ENCODE measurements at places on chromosomes 3 and 15.
A peak's percentile ranks its signal among the peaks of the same experiment; 100 is the strongest.

DNA sequence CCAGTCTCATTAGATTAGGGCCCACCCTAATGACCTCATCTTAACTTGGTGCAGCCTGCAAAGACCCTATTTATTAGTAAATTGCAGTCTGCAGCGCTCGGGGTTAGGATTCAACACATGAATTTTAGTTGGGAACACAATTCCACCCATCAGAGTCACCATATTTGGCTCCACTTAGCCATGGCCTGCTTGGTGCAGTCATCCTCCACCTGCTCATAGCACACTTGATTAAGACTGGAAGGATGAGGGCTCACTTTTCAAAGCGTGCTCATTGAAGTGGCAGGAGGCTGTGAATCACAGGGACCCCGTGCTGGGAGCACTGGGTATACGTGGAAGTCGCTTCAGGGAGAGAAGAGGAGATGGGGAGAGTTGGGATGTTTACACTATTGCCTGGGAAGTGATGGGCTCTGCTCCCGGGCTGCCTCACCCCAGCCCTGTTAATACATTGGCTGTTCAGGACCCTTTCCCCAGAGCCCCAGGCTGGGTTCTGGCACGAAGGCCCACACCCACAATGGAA lies 68.2 kb downstream of the ASB7 start:
- DNase-seq = no peak

- no peak for DNase-seq
Measured at GRCh38 chr3:175585898-175586297, 726.8 kb downstream of the NAALADL2 start.

- no peak for DNase-seq
Measured at GRCh38 chr3:45944830-45945620, 1.8 kb downstream of the CXCR6 start.

DNA sequence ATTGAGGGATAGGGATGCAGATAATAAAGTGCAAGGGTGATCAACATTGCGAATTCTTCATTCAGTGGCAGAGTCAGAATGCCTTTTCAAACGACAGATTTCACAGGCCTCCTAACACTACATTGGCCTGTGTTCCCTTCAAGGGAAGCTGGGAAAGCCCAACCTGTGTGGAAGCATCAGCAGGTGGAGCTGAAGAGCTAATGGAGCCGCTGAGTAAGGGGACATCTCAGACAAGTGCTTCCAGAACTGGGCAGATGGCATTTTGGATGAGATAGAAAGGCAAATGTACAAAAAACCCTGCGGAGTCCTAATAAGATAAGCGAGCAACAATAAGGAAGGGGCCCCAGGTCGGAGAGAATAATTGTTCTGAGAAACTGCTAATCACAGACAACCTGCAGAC lies 8.5 kb upstream of the SLC24A5 start:
- no peak for DNase-seq

DNA sequence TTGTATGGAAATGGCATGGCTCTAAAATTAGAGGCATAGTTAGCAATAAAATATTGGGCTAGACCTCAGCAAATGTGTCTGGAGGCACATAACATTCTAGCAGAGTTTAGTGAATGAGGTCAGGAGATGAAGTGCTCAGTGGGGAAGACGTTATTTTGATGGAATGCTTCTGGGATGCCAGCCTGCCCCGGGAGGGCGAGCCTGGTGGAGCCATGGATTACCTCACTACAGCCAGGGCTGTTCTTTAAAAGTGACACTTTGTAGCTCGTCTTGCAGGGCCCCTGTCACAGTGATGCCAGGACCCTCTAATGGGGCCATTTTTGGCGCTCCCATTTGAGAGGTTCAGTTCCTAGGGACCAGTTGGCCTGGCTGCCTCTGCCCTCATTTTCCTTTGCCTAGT lies 48.5 kb downstream of the PXYLP1 start:
- no peak for DNase-seq

GRCh38 chr3:53189276-53189675 lies 28.3 kb downstream of the PRKCD start:
- DNase-seq = no peak

GRCh38 chr15:59522988-59523461 lies 85.0 kb downstream of the FAM81A start:
- DNase-seq = peak; percentile 91

DNA sequence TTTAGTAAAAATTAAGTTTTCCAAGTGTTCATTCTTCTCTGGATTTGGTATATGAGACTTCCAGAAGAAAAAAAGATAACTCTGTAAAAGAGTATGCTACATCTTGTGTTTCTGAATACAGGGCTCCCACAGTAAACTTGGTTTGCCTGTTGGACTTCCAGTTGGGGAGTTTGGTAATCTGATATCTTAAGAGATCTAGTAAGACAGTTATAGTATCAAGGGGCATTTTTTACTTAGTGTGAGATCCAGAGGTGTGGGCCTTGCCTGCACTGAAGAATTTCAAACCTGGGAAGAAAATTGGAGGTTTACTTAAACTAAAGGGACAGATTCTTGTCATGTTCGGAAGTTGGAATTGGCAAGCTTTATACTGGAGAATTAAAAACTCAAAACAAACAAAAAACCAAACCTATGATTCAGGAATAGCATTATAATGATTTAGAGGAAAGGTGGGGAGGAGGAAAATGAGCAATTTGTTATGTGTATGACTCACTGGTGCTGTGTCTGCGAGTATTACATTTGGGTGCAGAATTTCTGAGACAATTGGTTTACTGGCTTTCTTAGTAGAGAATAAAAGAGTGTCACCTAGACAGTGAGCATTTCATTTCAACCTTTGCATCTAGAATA lies 58.9 kb upstream of the ULK4 start:
- no peak for DNase-seq

DNA sequence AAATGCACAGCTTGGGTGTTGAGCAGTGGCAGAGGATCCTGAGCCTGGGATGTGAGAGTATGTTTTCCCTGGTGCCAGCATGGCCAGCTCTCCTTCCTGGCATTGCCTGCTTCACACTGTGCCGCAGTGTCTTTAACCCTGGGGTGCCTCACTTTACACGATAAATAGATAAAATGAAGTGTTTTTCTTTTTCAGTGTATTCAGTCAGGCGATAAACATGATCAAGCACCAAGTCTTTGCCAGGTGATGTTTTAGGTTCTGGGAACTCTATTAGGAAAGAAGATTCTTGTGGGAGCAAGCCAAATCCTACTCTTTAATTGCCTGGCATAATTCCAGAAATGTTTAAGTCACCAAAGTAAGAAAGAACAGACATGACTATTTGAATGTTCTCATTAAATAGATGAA lies 14.0 kb downstream of the ABHD6 start:
- DNase-seq = no peak

- no peak for DNase-seq
Measured at GRCh38 chr15:86555098-86555497, 475.4 kb downstream of the AGBL1 start.

DNA sequence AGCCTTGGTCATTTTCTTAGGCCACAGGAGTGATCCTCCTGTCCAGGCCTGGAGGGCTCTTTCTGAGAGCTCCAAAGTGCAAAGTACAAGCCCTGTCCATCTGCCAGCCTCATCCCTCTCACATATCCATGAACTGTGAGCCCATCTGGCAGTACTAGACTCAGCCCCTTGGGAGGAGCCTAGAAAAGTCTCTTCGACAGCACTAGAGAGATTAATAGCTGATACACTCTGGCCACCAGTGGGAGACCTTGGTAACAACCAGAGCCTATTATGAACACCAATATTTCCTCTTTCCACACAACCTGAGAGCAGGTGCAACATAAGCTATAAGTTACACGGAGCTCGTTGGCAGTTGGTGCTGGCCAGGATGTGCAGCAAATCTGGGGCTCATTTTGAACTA lies 59.5 kb upstream of the DCLK3 start:
- DNase-seq = no peak

DNA sequence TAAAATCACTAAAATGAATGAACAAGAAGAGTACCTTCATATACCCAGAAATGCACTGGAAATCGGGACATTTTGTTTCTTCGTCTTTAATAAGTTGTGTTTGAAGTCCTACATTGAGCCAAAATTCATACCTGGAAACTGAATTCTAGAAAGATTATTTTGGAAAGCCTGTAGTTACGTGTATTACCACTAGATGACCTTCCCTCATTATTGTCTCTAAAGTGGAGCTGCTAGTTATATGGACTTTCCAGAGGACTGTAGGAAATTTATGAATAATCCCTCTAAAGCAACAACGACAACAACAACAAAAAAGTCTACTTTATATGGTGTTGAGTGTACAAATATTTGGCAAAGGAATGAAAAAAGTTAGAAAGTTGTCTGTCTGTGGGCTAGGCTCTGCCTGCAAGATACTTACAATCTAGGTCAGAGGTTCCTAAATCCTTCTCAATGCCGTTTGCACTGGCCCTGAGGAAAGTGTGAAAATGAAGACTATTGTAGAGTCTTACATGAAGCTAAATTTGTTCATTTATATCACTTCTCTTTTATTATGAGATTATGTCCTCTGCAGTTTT lies 234.8 kb upstream of the NR2E3 start:
- no peak for DNase-seq

DNA sequence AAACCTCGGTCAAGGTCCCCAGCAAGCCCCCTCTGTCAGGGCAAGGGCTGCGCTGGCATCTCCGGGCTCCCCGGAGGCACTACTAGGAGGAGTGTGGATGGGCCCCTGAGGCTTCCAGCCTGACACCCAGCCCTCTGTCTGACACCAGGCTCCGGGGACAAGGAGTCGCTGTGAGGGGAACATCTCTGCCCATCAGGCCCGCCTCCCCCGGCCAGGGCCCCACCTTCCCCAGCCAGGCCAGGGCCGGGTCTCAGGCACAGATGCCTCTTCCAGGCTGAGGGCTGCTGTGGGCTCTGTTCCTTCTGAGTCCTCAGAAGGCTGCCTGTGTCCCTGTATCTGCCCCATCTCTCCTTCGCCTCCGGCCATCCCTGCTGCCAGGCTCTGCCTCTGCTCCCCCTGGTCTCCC lies 15.8 kb downstream of the CSPG4 start:
- no peak for DNase-seq

DNA sequence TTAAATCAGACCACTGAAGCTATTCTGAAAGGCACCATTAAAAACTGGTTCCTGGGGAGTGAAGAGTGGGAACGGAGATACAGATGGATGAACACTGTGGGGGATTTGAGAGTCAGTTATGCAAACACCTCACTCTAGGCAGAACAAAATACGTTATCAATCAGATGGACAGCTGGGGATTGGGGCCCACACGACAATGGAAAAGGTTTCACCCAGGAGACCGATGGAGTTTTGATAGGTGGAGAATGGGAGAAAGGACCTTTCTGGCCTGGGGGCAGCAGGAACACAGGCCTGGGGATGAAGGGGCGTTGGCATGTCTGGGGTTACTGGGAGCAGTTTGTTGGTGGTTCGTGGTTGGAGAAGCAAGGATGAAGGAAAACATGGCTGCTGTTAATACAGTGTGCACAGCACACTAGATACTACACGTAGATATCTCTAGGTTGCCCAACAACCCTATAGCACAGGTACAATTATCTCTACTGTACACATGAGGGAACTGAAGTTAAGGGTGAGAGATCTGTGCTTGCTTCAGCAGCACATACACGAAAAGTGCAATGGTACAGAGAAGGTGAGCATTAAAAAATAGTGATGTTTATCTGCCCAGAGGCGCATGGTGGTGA lies 16.5 kb downstream of the ST6GAL1 start:
- no peak for DNase-seq

- no peak for DNase-seq
Measured at GRCh38 chr3:112751564-112752512, 94.8 kb downstream of the CD200R1L start.
